ENCODE measurements at places on chromosomes 6 and 20.

GRCh38 chr6:20681243-20681684 is 147.0 kb downstream of the CDKAL1 start:
- DNase-seq, result no peak

GRCh38 chr6:2966347-2966746 is 5.0 kb downstream of the SERPINB6 start:
- no peak for DNase-seq

- DNase-seq, result no peak
These were observed 503.6 kb downstream of the MMUT start for GRCh38 chr6:48959251-48960060.

GRCh38 chr6:11207199-11207968 is 25.1 kb downstream of the NEDD9 start:
- DNase-seq, result no peak

DNA sequence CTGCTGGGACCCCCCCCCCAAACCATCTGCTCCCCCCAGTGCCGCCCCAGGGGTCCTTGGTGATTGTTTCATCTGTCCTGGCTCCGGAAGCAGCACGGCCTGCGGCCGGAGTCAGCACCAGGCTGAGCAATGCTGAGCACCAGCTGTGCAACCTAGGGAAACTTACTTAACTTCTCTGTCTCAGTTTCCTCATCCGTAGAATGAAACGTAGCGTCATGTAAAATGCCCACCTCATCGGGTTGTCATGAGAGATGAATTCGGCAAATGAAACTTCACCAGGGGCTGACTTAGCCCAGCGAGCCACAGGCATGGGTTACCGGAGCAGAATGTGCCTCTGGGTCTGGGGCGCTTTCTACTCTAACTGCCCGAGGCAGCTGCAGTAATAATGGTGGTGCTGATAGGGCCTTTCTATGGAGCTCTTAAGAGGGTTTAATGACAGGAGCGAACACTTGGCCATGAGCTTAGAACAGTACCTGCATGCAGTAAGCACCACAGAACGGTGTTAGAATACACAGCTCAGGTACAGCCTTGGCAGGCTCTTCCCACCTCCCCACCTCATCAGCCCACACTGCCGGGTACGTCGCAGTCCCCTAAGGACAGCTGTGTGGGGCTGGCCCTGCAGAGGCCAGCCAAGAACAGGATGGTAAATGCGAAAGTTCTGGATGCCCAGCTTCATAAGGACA is 1.7 kb downstream of the THBS2 start:
- DNase-seq, result no peak

DNA sequence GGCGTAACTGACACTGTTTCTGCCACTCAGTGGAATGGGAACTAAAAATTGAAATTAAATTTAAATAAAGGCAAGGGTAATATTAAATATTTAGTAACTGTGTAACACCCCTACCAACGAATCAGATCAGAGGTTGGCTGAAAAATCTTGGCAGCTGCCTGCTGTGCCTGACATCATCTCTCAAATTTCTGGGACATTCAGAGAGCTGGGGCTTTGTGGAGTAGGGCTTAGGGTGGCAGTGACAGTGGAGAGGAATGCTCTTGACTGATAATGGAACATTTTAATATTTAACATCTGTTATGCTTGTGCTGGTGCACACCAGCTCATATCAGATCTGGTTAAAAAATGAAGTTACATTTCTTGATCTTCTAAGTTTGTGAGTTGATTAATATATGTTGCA is 62.2 kb downstream of the RFPL4B start:
- no peak for DNase-seq

DNA sequence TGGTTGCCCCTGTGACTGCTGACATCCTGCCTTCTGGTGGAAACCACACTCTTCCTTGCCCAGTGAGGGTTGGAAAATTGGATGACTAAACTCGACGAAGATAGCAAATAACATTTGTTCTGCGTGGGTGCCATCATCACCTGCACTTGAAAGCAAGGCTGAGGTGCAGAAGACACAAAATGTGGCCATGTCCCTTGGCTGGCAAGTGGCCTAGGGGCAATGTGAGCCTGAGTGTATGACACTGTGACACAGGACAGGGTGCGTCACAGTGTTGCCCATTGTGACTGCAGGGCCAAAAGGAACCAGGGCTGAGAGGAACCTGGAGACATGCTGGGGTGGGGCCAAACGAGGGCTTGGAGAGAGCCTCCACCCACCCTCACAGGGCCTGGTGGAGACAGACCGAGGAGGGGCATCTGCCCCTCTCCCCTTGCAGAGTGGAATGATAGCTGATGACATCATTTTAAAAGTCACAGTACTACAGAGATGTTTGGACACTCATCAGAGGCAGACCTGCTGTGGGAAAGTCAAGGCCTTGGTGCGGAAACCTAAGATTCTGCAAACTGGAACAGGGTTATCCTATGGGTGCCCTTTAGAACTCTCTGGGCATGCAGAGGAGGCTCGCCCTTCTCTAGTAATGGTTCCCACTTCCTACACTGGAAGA is 12.8 kb upstream of the HLA-F start:
- no peak for DNase-seq

GRCh38 chr6:157332813-157333212 is 9.5 kb upstream of the TMEM242 start:
- no peak for DNase-seq
